ENCODE measurements at places on chromosomes 1 and 21.

- DNase-seq: no peak
Measured at GRCh38 chr1:41627491-41628280, 143.2 kb upstream of the EDN2 start.

DNA sequence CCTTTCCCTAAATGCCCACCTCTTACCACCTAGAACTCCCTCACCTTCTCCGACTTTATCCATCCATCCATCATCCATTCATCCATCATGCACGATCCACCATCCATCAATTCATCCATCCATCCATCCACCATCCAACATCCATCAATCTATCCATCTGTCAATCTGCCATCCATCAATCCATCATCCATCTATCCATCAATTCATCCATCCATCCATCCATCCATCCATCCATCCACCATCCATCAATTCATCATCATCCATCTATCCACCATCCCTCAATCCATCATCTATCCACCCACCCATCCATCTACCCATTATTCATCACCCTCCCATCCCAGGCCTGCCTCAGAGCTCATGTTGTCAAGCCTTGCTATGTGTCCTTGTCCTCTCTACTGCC lies 34.5 kb downstream of the WNT3A start:
- no peak for DNase-seq

GRCh38 chr1:208665936-208666335 lies 421.8 kb upstream of the PLXNA2 start:
- no peak for DNase-seq

- no peak for DNase-seq
Measured at GRCh38 chr1:206420471-206420870, 49.8 kb upstream of the IKBKE start.

- DNase-seq: no peak
Measured at GRCh38 chr1:200861937-200862647, 10.7 kb upstream of the GPR25 start.

DNA sequence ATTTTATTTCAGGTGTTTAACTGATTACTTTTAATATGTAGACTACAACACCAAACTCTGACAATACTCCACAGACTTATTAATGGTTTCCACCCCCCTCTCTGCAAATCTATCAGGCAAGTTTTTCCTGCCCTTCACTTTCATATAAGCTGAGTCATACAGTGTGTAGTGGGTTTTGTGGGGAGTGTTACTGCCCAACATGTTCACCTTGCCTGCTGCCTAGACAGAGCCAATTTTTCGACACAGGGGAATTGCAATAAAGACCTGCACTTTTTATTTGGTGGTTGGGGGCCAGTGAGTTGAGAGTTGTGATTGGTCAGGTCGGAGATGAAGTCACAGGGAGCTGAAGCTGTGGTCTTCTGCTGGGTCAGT lies 119.7 kb downstream of the PPIAL4G start:
- no peak for DNase-seq

GRCh38 chr1:86062453-86062852 lies 94.1 kb downstream of the COL24A1 start:
- no peak for DNase-seq

- DNase-seq: no peak
Measured at GRCh38 chr1:108657356-108658080, 3.4 kb downstream of the HENMT1 start.

DNA sequence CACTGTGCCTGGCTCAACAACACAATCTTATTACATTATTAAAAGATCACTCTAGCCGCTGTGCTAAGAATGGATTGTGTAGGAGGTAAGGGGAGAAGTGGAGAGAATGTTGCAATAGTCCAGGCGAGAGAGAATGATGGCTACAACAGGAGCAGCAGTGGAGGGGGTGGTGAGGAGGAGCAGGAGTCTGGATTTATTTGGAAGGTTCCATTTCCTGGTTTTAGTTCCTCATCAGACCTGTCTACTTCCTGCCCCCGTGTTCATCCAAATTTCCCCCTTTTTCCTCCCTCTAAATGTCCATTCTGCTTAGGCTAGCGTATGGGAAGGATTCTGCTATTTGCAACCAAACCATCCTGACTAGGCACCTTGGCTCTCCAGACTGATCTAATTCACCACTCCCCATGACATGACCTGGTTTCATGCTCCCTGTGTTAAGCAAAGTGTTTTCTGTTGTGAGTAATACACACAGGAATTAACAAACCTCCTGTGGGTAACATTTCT lies 35.1 kb upstream of the EYA3 start:
- no peak for DNase-seq

DNA sequence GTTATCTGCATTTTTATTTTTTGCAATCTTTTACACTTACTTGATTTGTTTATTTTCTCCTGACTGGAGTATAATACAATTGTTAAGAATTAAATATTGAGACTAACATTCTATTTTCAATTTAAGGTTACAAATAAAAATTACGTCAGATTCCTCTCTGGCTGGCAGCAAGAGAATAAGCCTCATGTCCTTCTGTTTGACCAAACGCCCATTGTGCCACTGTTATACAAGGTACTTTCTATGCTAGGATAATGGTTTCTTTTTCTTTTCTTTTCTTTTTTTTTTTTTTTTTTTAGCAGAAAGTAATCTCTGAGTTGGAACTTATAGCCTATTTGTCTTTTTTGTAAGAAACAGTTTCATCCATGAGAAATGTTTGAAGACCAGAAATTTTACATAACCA lies 20.0 kb downstream of the DNAJC16 start:
- no peak for DNase-seq

GRCh38 chr1:34166625-34167361 lies 1.8 kb upstream of the CSMD2 start:
- no peak for DNase-seq

Measured in effector CD4-positive, alpha-beta T cell (primary cell).